ENCODE measurements at places on chromosomes 5 and 9.

DNA sequence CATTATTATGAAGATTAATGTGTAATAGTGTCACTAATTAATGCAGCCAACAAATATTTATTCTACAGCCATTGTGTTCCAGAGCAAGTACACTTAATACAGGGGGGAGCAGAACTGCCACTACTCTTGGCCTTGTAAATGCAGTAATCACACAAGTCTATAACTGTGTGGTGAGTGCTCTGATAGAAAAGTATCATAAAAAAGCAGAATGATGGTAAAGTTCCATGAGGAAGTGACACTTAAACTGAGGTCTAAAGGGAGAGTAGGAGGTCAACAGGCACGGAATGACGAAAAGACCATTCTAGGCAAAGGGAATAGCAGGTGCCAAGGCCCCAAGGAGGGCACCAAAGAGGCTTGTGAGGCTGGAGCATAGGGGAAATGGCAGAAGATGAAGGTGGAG lies 142.9 kb downstream of the OSTF1 start:
- no peak for DNase-seq

GRCh38 chr9:68416936-68417564 lies 60.6 kb downstream of the PGM5 start:
- DNase-seq, result no peak

DNA sequence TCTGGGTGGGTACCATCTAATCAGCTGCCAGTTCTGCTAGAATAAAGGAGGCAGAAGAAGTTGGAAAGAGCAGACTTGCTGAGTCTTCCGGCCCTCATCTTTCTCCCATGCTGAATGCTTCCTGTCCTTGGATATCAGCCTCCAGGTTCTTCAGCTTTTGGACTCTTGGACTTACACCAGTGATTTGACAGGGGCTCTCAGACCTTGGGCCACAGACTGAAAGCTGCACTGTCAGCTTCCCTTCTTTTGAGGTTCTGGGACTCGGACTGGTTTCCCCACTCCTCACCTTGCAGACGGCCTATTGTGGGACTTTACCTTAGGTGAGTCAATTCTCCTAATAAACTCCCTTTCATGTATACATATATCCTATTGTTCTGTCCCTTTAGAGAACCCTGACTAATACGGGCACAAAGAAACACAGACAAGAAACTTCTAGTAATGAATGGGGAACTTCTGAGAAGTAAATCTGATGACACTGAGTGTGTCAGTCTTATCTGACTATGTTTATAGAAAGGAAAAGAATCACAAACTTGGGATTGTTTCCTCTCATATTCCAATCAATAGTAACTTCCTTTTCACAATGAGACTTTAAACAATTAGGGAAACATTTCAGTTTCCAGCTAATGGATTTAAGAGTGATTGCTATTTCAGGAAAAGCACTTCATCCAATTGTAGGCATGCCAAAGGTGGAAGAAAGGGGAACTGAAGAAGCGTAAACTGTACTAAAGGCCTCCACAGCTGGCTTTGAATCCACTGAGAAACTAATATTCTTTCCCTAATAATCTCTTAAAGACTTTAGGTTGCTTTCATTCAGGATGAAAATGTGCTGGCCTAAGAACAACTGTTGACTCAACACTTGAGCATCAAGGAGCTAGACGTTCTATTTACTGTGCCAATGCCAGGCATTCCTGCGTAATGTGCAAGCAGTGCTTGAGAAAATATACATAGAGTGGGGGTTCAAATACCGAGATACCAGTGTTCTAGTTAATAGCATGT lies 127.9 kb upstream of the PTGER4 start:
- no peak for DNase-seq

GRCh38 chr9:3949744-3950143 lies 350.1 kb downstream of the GLIS3 start:
- no peak for DNase-seq

DNA sequence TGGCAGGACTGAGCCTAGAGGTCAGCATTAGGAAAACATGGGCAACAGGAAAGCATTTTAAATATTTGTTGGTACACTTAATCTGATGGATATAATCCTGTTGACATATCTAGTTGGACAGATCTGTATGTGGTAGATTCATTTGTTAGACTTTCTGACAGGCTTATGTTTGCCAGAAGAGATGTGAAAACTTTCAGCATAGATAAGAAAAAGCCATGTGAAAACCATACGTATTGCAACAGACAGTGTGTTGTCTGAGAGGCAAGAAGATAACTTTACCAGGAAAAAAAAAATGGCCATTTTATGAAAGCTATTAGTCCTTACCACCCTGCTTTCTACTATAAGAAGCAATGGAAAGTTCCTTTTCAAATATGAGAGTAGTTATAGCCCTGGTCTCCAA lies 1902.2 kb upstream of the C9orf72 start:
- no peak for DNase-seq

Data from activated CD4-positive, CD25-positive, alpha-beta regulatory T cell (primary cell).